ENCODE measurements at places on chromosomes 1 and 21. TPM values are rescaled to one million over a fixed set of nuclear protein-coding genes. Genes with fewer than 3 reads are reported as not detected.
A peak's percentile ranks its signal among the peaks of the same experiment; 100 is the strongest.

Gene ZNF695
- total RNA-seq, result 8.7 TPM

DNA sequence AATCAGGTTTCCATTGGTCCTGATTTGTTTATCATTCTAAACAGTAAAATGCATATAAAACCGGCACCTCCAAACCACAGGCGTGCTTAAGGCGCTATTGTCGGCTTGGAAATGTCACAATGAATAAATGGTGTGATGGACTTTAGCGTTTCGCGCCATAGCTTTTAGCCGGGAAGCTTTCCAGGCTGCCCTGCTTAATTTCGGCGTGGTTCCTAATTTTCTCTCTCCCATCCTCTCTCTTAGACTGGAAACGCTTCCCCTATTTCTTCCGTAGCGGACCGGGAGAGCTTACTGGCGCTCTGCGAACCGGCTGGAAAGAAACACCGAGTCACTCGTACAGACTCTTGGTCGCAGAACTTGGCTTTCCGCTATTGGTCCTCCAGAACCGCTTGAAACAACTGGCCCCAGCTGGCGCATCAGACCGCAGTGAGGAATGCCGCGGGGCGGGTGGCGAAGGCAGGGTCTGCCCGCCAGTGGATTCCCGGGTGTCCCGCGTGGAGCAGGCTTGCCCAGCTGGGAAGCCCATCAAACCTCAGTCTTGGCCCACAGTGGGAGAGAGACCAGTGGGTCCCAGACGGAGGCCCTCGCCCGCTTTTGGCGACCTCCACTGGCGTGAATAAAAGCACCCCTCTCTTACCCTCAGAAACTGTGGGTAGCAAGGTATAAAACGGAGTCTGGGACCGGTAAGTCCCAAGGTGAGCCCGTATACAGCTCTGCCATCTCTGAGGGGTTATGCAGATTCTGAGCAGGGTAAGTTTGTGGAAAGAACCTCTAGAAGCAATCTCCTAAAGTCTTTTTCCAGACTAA is 4.0 kb upstream of the LHX8 start:
- DNase-seq, result no peak

GRCh38 chr1:152954436-152954835 is 7.4 kb downstream of the SPRR5 start:
- DNase-seq, result peak; percentile 85

- DNase-seq, result no peak
These were observed 246.9 kb upstream of the ST6GALNAC5 start for GRCh38 chr1:76620371-76620770.

DNA sequence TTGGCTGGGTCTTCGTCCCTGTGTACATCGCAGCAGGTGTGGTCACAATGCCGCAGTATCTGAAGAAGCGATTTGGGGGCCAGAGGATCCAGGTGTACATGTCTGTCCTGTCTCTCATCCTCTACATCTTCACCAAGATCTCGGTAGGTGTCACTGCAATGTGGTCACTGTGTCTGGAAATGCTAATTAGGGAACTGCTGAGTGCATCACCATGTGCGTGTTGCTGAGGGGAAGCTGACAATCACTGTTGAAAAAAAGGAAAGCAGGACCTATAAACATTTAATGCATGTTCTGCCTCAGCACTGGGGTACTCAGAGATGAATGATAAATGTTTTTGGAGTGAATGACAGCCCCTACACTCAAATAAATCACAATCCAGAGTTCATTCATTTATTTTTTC is 6.8 kb downstream of the SLC5A9 start:
- DNase-seq, result no peak

Gene SPRR5
- not detected for total RNA-seq

Gene LCE2B
- not detected for total RNA-seq

Gene SH2D2A
- 27.9 TPM for total RNA-seq

DNA sequence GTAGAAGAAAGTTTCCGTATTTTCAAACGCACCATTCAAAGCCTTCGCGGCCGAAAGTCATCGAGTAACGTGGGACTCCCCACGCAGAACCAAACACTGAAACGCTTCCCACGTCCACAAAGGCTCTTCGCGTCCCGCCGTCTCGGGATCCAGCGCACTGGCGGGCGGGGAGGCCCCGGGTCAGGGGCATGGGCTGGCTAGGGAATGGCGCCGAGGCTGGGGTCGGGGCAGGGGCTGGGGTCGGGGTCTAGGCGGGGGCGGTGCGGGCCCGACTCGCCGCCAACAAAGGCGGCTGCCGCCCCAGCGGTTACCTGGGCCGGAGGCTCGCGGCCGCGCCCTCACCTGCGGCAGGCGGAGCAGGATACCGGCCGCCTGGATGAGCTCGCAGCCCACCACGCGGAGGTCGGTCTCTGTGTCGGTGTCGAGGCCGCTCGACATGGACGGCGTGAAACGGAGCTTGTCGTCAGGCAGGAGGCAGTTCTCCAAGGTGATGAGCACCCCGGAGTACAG is 403 bp downstream of the CCNL2 start:
- no peak for DNase-seq

DNA sequence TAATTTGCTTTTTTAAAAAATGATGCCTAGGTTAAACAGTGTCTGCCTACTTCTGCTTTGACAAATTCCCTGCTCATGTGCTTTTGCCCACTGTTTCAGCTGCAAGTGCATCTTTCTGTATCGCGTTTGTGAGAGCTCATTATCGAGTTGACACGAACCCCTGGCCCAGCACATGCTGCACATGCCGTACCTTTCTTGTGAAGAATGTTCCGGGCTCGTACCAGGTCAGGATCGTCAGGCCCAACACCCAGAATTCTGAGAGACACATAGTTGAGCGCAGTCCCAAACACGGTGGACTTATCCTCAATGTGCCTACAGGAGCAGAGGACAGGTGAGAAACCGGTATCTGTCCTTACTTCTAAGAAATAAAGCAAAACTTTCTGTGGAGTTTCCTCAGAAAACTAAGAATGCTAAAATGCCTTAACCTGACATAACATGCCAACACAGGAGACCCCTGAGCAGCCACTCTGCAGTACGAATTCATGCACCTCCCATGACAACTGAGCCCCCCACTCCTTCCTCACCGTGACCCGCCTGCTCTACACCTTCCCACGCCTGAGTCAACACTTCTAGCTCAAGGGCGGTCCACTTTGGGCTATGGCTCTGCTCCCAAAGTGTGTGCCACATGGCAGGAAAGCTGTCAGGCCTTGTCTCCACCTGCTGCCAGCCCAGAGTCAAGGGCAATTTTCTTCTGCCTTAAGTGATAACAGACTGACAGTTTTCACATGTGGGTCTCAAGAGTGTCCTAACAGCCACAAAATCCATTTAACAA is 6.7 kb downstream of the LSS start:
- no peak for DNase-seq

DNA sequence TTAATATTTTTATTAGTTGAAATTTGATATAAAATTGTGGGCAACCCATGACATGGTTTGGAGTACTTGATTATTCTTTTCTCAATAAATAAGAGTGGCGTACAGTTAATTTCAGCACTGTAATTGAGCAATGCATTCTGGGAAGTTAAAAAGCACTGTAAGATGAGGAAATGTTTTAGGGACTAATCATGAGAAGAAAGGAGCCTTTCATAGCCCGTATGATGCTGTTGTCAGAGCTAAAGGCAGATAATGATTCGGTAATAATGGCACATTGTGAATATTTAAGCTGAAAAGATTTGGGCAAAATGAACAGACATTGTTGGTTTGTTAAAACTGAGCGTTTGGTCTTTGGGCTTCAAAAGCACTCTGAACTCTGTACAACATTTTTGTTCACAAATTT is 139.3 kb downstream of the NFIA start:
- no peak for DNase-seq

GRCh38 chr1:37660664-37661063 is 26.0 kb upstream of the RSPO1 start:
- DNase-seq, result no peak

Gene IL12RB2
- not detected for total RNA-seq

- no peak for DNase-seq
These were observed 16.3 kb upstream of the TSPAN1 start for GRCh38 chr1:46158312-46159281.

GRCh38 chr1:49225464-49225863 is 448.8 kb upstream of the BEND5 start:
- no peak for DNase-seq

DNA sequence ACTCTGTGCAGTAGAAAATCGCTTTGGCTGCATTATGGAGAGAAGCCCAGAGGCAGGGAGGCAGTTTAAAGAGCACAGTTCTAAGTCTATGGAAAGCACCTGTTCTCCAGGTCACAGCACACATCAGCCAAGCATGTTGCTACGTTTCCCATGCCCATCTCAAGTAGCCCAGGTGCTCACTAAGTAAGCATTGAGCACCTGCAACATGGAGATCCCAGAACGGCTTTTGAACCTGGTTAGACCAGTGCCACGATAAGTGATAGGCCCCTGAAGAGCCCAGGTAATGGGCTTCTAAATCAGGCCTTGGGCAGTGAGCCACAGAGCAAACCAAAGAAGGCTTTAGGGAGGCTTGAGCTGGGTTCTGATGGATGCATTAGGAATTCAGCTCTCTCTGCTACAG is 186.2 kb downstream of the C1orf94 start:
- no peak for DNase-seq

GRCh38 chr21:27426196-27426595 is 459.3 kb upstream of the ADAMTS5 start:
- DNase-seq, result no peak

Gene RGS7
- 0.61 TPM for total RNA-seq

Gene PSEN2
- 31.8 TPM for total RNA-seq

Gene SYT6
- not detected for total RNA-seq

GRCh38 chr1:34149501-34149900 is 15.5 kb downstream of the CSMD2 start:
- DNase-seq, result no peak

DNA sequence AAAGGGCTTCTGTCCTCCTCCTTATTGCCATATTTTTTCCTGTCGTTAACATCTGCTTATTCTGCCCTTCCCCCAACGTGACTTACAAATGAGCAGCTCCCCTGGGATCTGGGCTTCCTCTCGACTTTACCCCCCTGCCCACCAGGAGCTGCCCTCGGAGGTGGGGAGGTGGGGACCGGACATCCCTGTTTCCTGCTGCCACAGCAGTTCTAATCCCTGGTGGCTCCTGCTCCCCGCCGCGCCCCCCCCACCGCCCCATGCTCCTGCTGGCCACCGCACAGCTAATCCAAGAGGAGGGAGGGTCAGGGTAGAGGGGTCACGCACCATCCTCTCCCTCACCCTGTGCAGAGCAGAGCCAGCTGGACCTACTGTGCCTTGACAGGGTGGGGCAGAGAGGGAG is 4.4 kb upstream of the SLC27A3 start:
- no peak for DNase-seq

- no peak for DNase-seq
These were observed 171.9 kb downstream of the KCTD3 start for GRCh38 chr1:215739025-215739424.

Gene SUSD4
- 0.42 TPM for total RNA-seq

DNA sequence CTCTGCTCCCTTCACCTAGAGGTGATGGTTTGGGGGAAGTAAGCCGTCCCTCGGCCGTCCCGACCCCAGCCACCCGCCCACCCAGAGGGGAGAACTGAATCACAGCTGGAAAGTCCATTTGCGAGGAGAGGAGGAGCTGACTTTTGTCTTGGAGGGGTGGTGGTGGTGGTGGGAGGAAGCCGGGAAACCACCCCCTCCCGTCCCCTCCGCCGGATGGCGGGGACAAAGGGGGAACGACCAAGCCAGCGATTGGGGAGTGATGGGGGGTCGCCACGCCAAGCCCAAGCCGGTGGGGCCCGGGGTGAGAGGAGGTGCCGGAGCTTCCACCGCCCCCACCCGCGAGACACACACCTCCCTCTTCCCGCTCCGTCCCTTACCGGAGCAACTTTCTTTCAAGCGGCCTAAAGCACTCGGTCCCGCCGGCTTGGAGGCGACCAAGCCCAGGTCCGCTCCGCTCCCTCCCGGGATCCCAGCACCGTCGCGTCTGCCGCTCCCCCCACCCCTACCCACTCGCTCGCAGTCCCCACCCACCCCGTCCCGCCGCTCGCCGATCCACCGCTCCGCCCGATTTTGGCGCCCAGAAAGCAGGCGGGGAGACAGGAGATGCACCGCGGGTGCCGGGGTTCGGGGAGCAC is 540 bp downstream of the ARHGEF2 start:
- DNase-seq, result peak; percentile 40

GRCh38 chr1:15739745-15740144 is 2.6 kb upstream of the TMEM82 start:
- DNase-seq, result no peak

- no peak for DNase-seq
These were observed 6.1 kb upstream of the C1orf53 start for GRCh38 chr1:197896301-197896700.

DNA sequence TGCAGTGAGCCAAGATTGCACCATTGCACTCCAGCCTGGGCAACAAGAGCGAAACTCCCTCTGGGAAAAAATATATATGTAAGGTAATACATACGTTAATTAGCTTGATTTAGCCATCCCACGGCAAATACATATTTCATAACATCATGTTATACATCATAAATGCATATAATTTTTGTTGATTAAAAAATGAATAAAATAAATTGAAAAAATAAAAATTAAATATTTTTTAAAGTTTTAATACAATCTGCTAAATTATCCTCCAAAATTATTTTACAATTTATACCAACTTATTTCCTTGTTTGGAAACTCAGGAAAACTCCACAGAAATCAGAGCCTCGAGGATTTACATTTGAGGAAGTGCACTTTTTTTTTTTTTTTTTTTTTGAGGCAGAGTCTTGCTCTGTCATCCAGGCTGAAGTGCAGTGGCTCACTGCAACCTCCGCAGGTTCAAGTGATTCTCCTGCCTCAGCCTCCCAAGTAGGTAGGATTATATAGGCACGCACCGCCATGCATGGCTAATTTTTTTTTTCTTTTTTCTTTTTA is 12.6 kb upstream of the IPO9 start:
- DNase-seq, result no peak

GRCh38 chr1:169043823-169044222 is 62.7 kb upstream of the ATP1B1 start:
- DNase-seq, result no peak

DNA sequence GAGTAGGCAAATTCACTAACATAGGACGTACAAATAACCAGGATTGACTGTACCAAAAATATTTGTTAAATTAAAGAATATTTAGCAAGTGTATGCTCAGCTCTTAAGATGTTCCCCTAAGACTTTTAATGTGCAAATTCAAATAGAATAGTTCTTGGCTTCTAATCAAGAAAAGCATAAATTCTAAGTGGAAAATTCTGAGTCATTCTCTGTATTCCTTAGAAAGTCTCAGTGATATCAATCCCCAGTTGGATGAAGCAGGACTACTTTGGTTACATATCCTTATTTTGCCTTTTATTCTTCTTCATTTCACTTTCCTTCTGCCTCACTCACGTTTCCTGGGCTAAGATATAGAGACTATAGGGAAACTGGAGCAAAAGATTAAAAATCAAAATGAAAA is 130.2 kb downstream of the IFI44 start:
- DNase-seq, result no peak

GRCh38 chr1:63537940-63538339 is 14.6 kb downstream of the EFCAB7 start:
- DNase-seq, result no peak

Gene CLEC20A
- not detected for total RNA-seq

DNA sequence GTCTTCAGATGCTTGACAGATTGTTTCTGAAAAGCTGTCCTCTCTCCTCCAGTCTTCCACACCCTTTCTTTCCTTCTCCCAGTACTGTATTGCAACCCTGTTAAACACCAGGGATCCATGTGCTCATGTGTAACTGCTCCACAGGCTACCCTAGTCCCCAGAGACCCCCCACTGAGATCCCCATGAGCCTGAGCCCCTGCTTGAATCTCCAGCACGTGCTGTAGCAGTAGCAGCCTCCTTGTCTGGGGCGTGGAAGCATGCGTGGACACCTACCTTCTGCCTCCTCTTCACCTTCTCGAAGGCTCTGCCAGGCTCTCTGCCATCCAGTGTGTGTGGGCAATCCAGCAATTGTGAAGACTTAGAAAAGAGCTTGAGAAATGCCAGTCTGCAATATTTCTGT is 25.2 kb downstream of the GPR137B start:
- no peak for DNase-seq

Gene EEIG2
- total RNA-seq, result 0.93 TPM
